Glomerular endothelial cell (primary cell): ENCODE measurements at places on chromosomes 2 and 18. TPM values are rescaled to one million over a fixed set of nuclear protein-coding genes. Genes with fewer than 3 reads are reported as not detected.

GPBAR1 gene
- 0.35 and 0.39 TPM in 2 replicates for total RNA-seq

CFAP210 gene
- total RNA-seq: not detected in 2 replicates

GRCh38 chr2:37287966-37288365 lies 36.7 kb downstream of the PRKD3 start:
- no peak for DNase-seq

GRCh38 chr2:50607721-50608120 lies 424.2 kb downstream of the NRXN1 start:
- no peak for DNase-seq

DNA sequence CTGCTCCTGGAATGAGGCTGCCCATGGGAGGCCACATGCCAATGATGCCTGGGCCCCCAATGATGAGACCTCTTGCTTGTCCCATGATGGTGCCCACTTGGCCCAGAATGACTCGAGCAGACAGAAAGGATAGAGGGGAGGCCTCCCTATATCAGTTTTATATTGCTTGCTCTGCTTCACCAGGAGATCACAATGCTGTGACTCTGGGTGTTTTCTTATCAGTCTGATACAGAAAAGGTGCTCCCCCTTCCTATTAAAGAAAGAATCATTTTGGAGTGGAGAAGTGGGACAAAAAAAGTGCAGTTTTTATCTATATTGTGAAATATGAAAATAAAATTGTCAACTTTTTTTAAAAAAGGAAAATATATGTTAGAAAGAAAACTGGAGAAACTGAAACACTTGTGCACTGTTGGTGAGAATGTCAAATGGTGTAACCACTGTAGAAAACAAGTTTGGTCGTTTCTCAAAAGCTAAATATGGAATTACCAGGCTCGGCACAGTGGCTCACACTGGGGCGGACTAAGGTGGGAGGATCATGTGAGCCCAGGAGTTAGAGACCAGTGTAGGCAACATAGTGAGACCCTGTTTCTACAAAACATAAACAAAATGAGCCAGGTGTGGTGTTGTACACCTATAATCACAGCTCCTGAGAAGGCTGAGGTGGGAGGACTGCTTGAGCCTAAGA lies 21.8 kb downstream of the LPIN2 start:
- DNase-seq: no peak
